Dermis microvascular lymphatic vessel endothelial cell (primary cell): ENCODE measurements at places on chromosomes 5 and 9. TPM values are rescaled to one million over a fixed set of nuclear protein-coding genes. Genes with fewer than 3 reads are reported as not detected.

Gene ANKRD55
- total RNA-seq = 3.7 and 4.0 TPM in 2 replicates

Gene ESM1
- total RNA-seq = 69.5 and 73.0 TPM in 2 replicates

Gene SPOCK1
- 1.0 and 1.3 TPM in 2 replicates for total RNA-seq

Gene SPATA31C1
- total RNA-seq = not detected in 2 replicates

Gene OR1L8
- 0.13 and 0.25 TPM in 2 replicates for total RNA-seq

Gene AGXT2
- total RNA-seq = not detected in 2 replicates

Gene CER1
- total RNA-seq = not detected in 2 replicates

Gene PLPPR1
- total RNA-seq = not detected in 2 replicates

Gene DNAH5
- 0.13 TPM in 2 replicates for total RNA-seq
